ENCODE measurements at places on chromosomes 5 and 9. TPM values are rescaled to one million over a fixed set of nuclear protein-coding genes. Genes with fewer than 3 reads are reported as not detected.
A peak's percentile ranks its signal among the peaks of the same experiment; 100 is the strongest.

DNA sequence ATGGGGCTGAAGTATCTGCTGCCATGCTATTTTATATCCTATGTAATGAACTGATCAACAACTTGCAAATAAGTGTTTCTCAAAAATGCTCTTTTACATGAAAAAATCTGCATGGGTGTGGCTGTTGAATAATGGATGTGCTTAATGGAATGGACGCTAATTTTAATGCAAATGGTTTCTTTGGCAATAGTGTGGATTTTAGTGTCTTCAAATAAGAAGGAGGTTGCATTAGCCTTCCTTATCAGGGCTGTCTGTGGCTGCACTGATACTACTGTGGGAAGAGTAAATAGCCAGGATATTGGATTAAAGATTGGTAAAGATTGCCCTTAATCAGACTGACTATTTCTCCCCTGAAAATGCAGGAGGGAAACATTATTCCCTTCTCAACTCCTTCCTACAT, 121.9 kb upstream of the STK32A start:
- DNase-seq = no peak
- H3K4me1 ChIP-seq = no peaks in the 10 kb centered on the region
- no peaks in the 10 kb centered on the region for H3K27me3 ChIP-seq
- H3K4me3 ChIP-seq = no peak overlapping the region
- no peaks in the 10 kb centered on the region for H3K36me3 ChIP-seq
- no peak overlapping the region for H3K27ac ChIP-seq

DNA sequence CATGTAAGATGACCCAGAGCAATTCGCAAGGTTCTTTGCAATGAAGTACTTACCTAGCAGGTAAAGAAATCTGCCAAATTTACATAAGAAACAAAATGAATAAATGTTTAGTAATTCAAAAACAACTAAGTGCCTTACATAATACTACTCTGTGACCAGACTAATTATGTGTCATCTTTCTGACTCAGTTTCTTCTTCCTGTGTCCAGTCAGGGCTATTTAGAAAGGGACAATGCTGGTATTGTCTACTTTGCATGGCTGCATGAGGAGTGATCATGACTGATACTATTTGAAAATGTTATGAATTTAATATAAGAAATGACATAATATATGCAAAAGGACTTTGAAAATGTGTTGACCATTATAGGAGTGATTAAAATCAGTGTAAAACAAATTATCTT, 210.0 kb downstream of the TMEM161B start:
- H3K27me3 ChIP-seq = no peaks in the 10 kb centered on the region
- no peak overlapping the region for H3K27ac ChIP-seq
- H3K4me3 ChIP-seq = no peak overlapping the region

GRCh38 chr5:35129276-35129675, 81.5 kb upstream of the AGXT2 start:
- DNase-seq = no peak
- no peak overlapping the region for H3K4me3 ChIP-seq
- peaks cover 61% of the 10 kb centered on the region for H3K27me3 ChIP-seq
- H3K27ac ChIP-seq = no peak overlapping the region
- no peaks in the 10 kb centered on the region for H3K36me3 ChIP-seq

DNA sequence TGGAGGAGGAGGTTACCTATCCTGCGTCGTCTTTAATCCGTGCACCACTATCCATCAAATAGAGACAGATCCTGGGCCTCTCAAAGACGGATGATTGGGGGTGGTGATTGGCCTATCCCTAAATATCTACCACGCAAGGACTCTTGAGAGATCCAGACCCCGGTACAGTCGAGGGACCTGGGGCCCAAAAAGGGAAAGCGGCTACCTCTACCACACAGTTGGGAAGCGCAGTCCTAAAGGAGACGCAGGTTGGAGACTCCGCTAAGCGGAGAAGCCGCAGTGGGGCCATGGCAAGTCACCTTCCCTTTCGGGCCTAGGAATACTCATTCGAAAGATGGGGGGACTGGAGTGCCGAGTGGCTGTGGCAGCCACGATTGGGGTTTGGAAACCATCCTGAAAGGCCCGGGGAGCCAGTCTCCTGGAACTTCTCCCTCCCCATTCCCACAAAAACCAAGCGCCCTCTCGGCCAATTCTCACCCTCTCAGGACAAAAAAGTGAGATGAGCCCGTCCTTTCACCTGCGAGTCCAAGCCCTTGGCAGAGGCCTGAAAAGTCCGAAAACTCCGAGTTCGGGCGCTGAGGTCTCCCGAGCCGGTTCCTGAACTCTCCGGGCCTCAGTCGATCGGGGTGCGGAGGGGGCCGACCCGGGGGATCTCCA, 499 bp upstream of the FOXE1 start:
- H3K4me1 ChIP-seq = peaks cover 30% of the 10 kb centered on the region
- peaks cover 5% of the 10 kb centered on the region for H3K36me3 ChIP-seq

GRCh38 chr5:134133188-134133994, 18.9 kb downstream of the TCF7 start:
- no peak for DNase-seq
- peaks cover 86% of the 10 kb centered on the region for H3K36me3 ChIP-seq
- peaks cover 99% of the 10 kb centered on the region for H3K4me1 ChIP-seq
- H3K27ac ChIP-seq = peak overlapping the region; percentile 94
- no peaks in the 10 kb centered on the region for H3K27me3 ChIP-seq

DNA sequence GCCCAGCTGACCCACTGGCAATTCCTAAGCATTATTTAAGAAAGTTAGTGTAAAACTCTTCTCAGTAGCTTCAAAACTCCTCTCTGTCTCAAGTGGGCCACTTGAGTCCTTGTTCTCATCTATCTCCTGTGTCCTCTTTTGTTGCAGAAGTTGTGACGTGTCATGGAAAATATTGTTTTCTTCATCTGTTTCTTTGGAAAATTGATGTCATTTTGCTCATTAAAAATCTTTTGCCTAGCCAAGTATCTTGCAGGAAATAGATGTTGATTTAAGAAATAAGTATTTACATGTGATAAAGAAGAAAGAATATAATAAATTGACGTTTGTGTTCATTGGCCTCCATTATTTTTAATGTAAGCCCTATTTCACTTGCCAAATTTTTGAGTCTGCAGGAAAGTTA, 1158.4 kb upstream of the SEMA6A start:
- no peak for DNase-seq
- H3K4me1 ChIP-seq = no peaks in the 10 kb centered on the region
- no peaks in the 10 kb centered on the region for H3K36me3 ChIP-seq
- no peak overlapping the region for H3K27ac ChIP-seq

DNA sequence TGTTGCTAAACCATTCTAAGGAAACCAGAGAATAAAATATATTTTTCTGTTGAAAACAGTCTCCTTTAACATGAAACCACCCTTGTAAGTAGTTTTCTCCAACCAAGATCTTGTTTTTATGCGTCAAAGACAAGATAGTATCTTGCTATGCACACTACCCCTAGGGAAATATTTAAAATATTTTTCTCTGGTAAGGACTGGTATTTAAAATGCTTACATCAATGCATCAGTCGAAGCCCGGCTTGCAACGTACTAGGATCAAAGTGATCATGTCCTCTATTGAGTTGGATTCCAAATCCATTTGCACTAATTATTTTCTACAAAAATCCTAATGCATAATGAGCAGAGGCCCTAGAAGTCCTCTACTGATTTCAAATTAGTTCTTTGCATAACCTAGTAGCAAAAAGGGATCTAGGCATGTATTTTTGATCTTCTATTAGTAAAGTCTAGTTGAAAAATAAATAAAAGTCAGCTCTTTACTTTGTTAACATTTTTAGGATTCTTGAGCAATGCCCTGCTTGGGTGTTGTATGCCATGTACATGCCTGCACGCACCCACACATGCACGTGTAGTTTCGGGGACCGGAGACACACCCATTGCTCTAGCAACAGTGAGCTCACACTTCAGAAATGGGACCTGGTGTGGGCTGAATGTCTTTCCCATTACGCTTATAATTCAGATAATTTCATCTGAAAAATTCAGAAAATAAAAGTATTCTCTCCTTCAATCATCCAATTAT, 165.0 kb upstream of the GPR151 start:
- no peak overlapping the region for H3K4me3 ChIP-seq
- H3K36me3 ChIP-seq = no peaks in the 10 kb centered on the region
- no peaks in the 10 kb centered on the region for H3K27me3 ChIP-seq

DNA sequence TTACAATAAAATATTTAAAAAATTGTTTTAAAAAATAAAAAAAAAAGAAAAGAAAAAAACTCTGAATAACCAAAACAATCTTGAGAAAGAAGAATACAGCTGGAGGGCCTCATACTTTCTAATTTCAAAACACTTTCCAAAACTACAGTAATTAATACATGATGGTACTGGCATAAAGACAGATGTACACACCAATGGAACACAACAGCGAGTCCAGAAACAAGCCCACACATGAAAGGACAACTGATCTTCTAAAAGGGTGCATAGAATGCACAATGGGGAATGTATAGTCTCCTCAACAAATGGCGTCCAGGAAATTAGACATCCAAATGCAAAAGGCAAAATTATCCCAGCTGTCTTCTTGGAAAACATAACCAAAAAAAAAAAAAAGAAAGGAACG, 99.6 kb downstream of the LURAP1L start:
- H3K27ac ChIP-seq = no peak overlapping the region
- no peak overlapping the region for H3K4me3 ChIP-seq
- DNase-seq = no peak
- H3K27me3 ChIP-seq = no peaks in the 10 kb centered on the region
- no peaks in the 10 kb centered on the region for H3K36me3 ChIP-seq

DNA sequence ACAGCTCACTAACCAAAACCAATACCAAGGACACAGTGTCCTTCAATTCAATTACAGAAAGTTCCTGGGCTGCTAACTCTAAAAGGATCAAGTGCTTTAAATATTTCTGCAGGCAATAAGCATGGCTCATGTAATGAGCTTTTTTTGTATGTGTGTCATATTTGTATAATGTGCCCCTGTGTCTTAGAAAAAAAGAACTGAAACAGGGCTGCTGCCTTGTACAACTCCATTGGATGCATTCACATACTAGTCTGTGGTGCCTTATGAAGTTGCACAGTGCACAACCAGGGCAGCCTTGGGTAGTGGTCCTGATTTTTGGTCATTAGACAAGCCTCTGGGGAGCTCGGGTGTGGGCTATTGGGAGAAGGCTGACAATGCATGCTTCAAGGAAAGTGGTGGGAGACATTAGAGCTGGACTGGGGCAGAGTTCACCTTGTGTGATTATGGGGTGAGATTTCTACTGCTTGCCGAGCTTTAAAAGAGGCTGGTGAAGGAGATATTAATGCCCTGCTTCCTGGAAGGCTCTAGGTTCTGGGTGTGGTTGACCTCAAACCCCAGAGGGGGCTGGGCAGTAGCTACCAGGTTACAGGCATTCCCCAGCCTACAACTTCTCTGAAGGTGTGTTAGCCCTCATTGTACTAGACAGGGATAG, 3.6 kb upstream of the CPEB4 start:
- H3K27me3 ChIP-seq = no peaks in the 10 kb centered on the region
- H3K4me3 ChIP-seq = peak overlapping the region; percentile 9
- H3K4me1 ChIP-seq = peaks cover 58% of the 10 kb centered on the region
- peak overlapping the region; percentile 79 for H3K27ac ChIP-seq
- DNase-seq = peak; percentile 69
- H3K36me3 ChIP-seq = peaks cover 27% of the 10 kb centered on the region

GRCh38 chr9:94900222-94901018, 173.9 kb downstream of the AOPEP start:
- DNase-seq = no peak
- no peak overlapping the region for H3K4me3 ChIP-seq
- H3K27ac ChIP-seq = peak overlapping the region; percentile 47
- peaks cover 2% of the 10 kb centered on the region for H3K27me3 ChIP-seq
- peaks cover 12% of the 10 kb centered on the region for H3K4me1 ChIP-seq

DNA sequence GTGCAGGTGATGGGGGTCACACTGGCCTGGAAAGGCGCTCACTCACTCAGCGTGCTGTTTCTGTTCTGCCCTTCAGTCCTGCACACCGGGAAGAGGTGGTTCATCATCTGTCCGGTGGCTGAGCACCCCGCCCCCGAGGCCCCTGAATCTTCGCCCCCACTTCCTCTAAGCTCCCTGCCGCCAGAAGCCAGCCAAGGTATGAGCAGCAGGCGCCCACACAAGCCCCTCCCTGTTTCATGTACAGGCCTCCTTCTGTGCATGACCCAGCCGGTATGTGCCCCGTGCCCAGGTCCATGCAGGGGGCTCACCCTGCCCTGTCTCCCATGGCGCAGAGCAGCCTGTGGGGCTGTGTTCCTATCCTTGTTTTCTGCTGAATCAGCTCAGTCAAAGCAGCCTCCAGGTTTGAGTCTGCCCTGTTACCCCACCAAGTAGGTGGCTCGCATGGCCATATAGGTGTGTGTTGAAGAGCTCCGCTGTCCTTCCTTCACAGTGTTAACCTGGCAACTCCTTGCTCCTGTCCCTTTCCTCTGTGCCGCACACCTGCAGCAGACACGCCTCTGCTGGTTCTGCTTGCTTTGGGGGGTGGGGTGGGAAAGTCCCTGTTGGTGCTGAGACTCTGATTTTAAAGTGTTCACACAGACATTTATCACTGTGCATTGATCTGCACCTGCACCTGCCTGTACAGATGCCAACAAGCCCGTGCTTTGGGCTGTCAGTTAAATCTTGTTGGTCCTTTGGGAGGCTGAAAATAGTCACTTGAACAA, 84.8 kb downstream of the WNK2 start:
- no peak for DNase-seq
- H3K36me3 ChIP-seq = no peaks in the 10 kb centered on the region
- H3K27me3 ChIP-seq = peaks cover 9% of the 10 kb centered on the region
- no peak overlapping the region for H3K27ac ChIP-seq
- peaks cover 13% of the 10 kb centered on the region for H3K4me1 ChIP-seq

DNA sequence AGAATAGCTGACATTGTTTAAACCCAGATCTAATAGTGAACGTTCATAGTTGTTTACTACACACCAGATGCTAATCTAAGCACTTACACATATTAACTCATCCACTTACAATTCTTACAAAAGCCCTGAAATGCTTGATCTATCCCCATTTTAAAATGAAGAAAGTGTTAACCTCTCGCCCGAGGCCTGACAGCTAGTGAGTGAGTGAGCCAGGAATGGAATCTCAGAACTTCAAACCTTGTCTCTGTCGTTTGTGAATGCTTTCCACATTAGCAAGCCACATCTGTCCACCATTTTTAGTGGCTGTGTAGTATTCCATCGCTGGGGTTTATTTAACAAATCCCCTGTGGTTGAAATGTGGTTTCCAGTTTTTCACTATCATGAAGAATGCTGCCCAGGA, 24.9 kb upstream of the NEURL1B start:
- no peaks in the 10 kb centered on the region for H3K4me1 ChIP-seq
- H3K36me3 ChIP-seq = no peaks in the 10 kb centered on the region
- DNase-seq = no peak

- peaks cover 15% of the 10 kb centered on the region for H3K4me1 ChIP-seq
- H3K4me3 ChIP-seq = no peak overlapping the region
- H3K36me3 ChIP-seq = no peaks in the 10 kb centered on the region
- no peak overlapping the region for H3K27ac ChIP-seq
- no peak for DNase-seq
These were observed 47.6 kb upstream of the SIL1 start for GRCh38 chr5:139245637-139246339.

FBXO4 gene
- total RNA-seq = 13.9 TPM

PCDHB13 gene
- total RNA-seq = not detected

CAMSAP1 gene
- 20.4 TPM for total RNA-seq

FBXL7 gene
- total RNA-seq = not detected

MYORG gene
- 2.7 TPM for total RNA-seq

AJM1 gene
- 4.1 TPM for total RNA-seq

PPWD1 gene
- total RNA-seq = 61.7 TPM

Measured in activated CD4-positive, alpha-beta T cell treated with anti-CD3 and anti-CD28 coated beads, Interleukin-2, amount 10 ng/mL, durations not matched to agents 7 days and 5 days (primary cell).